ENCODE measurements at places on chromosomes 6 and 20. TPM values are rescaled to one million over a fixed set of nuclear protein-coding genes. Genes with fewer than 3 reads are reported as not detected.
A peak's percentile ranks its signal among the peaks of the same experiment; 100 is the strongest.

GRCh38 chr6:30443657-30444450, 45.5 kb upstream of the HLA-E start:
- no peak overlapping the region for H3K27ac ChIP-seq
- H3K36me3 ChIP-seq, result no peaks in the 10 kb centered on the region
- no peak overlapping the region for H3K4me3 ChIP-seq
- peaks cover 12% of the 10 kb centered on the region for H3K27me3 ChIP-seq

DNA sequence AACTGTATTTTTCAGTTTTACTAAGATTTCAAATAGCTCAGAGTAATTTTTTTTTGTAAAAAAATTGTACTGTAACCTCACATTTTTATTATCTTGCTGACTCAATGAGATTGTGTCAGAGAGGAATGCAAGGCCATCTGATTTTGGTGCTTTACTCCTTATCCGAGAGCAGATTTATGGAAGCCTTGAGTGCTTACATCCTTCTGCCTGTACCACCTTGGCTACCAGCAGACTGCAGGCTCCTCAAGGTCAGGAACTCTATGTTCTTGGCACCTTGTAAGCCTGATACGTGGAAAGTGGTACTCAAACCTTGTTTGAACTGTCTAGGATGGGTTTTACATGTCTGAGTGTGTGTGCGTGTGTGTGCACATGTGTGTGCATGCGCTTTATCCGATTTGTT, 80.1 kb upstream of the MLIP start:
- no peaks in the 10 kb centered on the region for H3K4me1 ChIP-seq
- H3K4me3 ChIP-seq, result no peak overlapping the region
- no peak overlapping the region for H3K27ac ChIP-seq
- no peaks in the 10 kb centered on the region for H3K27me3 ChIP-seq
- DNase-seq, result no peak

GRCh38 chr6:159769470-159769869, 7.6 kb downstream of the ACAT2 start:
- no peak for DNase-seq
- H3K27me3 ChIP-seq, result no peaks in the 10 kb centered on the region
- peaks cover 30% of the 10 kb centered on the region for H3K36me3 ChIP-seq
- H3K4me3 ChIP-seq, result no peak overlapping the region
- H3K4me1 ChIP-seq, result no peaks in the 10 kb centered on the region

GRCh38 chr6:53734473-53735299, 60.1 kb upstream of the LRRC1 start:
- H3K4me1 ChIP-seq, result peaks cover 16% of the 10 kb centered on the region
- no peak overlapping the region for H3K4me3 ChIP-seq
- H3K27me3 ChIP-seq, result no peaks in the 10 kb centered on the region
- no peak overlapping the region for H3K27ac ChIP-seq
- DNase-seq, result peak; percentile 26
- H3K36me3 ChIP-seq, result no peaks in the 10 kb centered on the region

DNA sequence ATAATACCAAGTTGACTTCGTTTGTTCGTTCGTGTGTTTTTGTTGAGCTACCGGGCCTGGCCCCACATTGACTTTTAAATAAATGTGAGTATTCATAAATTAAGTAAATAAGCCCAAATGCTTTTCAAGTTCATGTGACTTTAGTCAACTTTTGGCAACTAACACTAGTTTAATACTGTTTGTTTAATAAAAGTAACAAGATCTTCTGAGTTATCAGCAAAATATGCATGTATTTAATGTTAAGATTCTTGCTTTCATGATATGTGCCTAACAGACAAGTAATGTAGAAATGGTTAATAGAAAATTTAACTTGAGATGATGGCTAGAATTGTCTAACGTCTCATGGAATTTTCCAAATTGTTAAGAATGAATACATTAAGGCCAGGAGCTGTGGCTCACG, 38.7 kb upstream of the ECI2 start:
- no peaks in the 10 kb centered on the region for H3K27me3 ChIP-seq
- H3K4me1 ChIP-seq, result no peaks in the 10 kb centered on the region
- H3K36me3 ChIP-seq, result no peaks in the 10 kb centered on the region
- H3K4me3 ChIP-seq, result no peak overlapping the region

GRCh38 chr6:109714611-109715010, 23.5 kb downstream of the FIG4 start:
- DNase-seq, result no peak
- H3K4me3 ChIP-seq, result no peak overlapping the region
- H3K27me3 ChIP-seq, result no peaks in the 10 kb centered on the region
- no peak overlapping the region for H3K27ac ChIP-seq
- H3K4me1 ChIP-seq, result no peaks in the 10 kb centered on the region

- peak overlapping the region; percentile 46 for H3K27ac ChIP-seq
- no peaks in the 10 kb centered on the region for H3K27me3 ChIP-seq
- H3K36me3 ChIP-seq, result peaks cover 7% of the 10 kb centered on the region
- peaks cover 42% of the 10 kb centered on the region for H3K4me1 ChIP-seq
These were observed 29.5 kb downstream of the MTHFD1L start for GRCh38 chr6:150894935-150895552.

GRCh38 chr20:8036771-8037170, 17.2 kb upstream of the TMX4 start:
- H3K4me1 ChIP-seq, result no peaks in the 10 kb centered on the region
- no peaks in the 10 kb centered on the region for H3K27me3 ChIP-seq
- no peak overlapping the region for H3K27ac ChIP-seq

- no peak overlapping the region for H3K4me3 ChIP-seq
- no peaks in the 10 kb centered on the region for H3K4me1 ChIP-seq
- H3K36me3 ChIP-seq, result no peaks in the 10 kb centered on the region
- no peak overlapping the region for H3K27ac ChIP-seq
- no peak for DNase-seq
These were observed 11.4 kb upstream of the GDAP1L1 start for GRCh38 chr20:44235702-44236101.

DNA sequence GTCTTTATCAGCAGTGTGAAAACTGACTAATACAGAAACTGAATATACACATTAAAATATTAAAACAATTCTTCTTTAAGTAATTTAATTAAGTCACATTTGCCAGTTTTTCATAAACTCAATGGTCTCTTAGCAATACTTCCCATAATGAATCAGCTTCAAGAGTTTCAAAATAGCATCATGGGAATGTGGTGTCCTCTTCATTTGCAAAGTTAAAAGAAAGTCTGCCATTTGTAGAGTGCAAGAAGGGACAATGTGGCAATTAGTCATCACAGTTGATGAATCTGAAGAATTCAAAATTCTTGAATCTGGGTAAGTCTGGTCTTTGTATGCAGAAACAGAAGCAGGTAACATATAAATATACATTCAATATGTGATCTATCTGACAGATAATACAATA, 38.7 kb downstream of the SYNE1 start:
- no peak for DNase-seq
- H3K4me1 ChIP-seq, result no peaks in the 10 kb centered on the region
- no peak overlapping the region for H3K4me3 ChIP-seq

GRCh38 chr6:40249935-40250334, 315.7 kb upstream of the MOCS1 start:
- no peak overlapping the region for H3K4me3 ChIP-seq
- no peak overlapping the region for H3K27ac ChIP-seq
- no peak for DNase-seq
- no peaks in the 10 kb centered on the region for H3K4me1 ChIP-seq

GRCh38 chr6:143368426-143368825, 82.1 kb downstream of the ADAT2 start:
- peak; percentile 56 for DNase-seq
- H3K27ac ChIP-seq, result no peak overlapping the region
- H3K4me1 ChIP-seq, result peaks cover 14% of the 10 kb centered on the region
- H3K27me3 ChIP-seq, result no peaks in the 10 kb centered on the region
- H3K36me3 ChIP-seq, result no peaks in the 10 kb centered on the region

DNA sequence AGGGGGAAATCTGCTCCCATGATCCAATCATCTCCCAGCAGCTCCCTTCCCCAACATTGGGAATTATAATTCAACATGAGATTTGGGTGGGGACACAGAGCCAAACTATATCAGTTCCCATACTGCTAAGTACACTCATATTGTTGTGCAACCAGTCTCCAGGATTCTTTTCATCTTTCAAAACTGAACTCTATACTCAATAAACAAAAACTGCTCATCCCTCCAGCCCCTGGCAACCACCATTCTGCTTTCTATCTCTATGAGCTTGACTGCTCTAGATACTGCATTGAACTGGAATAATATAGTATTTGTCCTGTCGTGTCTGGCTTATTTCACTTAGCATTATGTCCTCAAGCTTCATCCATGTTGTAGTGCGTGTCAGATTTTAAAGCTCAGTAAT, 42.9 kb downstream of the STX11 start:
- DNase-seq, result no peak
- H3K27me3 ChIP-seq, result no peaks in the 10 kb centered on the region
- H3K36me3 ChIP-seq, result peaks cover 14% of the 10 kb centered on the region

DNA sequence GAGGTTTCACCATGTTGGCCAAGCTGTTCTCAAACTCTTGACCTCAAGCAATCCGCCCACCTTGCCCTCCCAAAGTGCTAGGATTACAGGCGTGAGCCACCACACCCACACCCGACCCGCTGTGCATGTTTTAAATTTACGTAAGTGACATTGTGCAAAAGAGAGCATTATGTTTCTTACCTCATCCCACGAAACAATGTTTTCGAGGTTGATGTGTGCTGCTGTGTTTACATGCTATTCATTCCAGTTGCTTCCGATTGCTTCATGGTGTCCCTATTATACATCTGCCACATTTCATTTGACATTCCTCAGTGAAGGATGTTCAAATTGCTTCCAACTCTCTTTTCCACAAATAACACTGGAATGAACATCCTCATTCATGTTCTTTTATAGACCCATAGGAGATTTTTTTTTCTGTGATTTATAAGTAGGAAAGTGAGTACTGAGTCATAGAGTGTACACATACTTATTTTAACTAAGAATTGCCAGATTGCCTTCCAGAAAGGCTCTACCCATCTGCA, 403.9 kb upstream of the JARID2 start:
- H3K27ac ChIP-seq, result no peak overlapping the region
- no peak for DNase-seq
- H3K36me3 ChIP-seq, result no peaks in the 10 kb centered on the region
- no peaks in the 10 kb centered on the region for H3K27me3 ChIP-seq

DNA sequence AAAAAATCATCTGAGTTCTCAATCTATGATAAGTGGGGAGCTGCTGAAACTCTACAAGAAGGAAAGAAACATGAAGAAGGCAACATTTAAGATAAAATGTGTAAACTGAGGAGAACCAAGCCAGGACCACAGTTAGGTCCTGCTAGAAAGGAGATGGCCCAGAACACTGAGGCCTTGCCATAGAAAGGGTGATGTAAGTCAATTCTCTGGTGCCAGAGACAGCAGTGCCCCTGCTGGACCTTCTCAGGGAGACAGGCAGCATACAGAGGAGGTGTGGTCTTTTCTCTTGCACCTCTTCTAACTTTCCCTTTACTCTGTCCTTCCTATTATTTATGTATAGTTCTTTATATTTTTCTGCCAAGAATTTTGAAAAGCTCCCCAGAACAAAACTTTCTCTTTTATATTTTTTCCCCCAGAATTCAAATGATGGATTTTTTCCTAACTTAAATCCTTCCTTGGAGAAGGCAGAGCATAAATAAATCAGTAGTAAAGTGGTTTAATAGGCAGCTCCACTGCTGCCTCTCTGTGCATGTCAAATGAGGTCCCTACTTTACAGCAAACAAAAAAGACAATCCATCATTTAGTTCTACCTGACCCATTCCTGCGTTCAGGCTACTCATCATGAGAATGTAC, 9.0 kb downstream of the UQCC2 start:
- no peaks in the 10 kb centered on the region for H3K27me3 ChIP-seq
- H3K4me3 ChIP-seq, result no peak overlapping the region
- H3K36me3 ChIP-seq, result peaks cover 14% of the 10 kb centered on the region
- no peak overlapping the region for H3K27ac ChIP-seq
- H3K4me1 ChIP-seq, result peaks cover 6% of the 10 kb centered on the region
- no peak for DNase-seq

The TMEM244 gene
- total RNA-seq, result not detected

The PPIL4 gene
- total RNA-seq, result 14.7 TPM

The GPR6 gene
- not detected for total RNA-seq

The CCN6 gene
- not detected for total RNA-seq

The GGTLC1 gene
- not detected for total RNA-seq

The NKAPL gene
- total RNA-seq, result 0.11 TPM
